ENCODE measurements at places on chromosomes 6 and 20.

GRCh38 chr20:20404633-20405032 lies 36.7 kb downstream of the INSM1 start:
- DNase-seq: no peak

DNA sequence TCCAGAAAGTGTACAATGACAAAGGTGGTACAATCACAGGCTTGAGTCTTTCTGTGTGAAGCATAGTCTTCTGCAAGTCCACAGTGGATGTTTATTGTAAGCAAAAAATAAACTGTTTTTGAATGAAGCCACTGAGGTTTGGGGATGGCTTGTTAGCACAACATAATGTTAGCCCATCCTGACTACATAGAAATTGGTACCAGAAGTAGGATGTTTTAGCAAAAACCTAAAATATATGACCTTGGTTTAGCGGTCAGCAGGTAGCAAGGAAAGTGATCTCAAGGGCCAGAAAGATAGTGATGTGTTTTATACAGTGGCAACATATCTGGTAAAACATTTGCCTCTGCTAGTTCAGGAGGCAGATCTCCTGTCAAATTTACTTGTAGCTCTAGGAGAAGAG lies 15.8 kb downstream of the PLAGL1 start:
- no peak for DNase-seq

- no peak for DNase-seq
These were observed at the start of gene APOBEC2 for GRCh38 chr6:41053041-41053440. Gene APOBEC2 (plus strand): TSS chr6:41053202. CDS start chr6:41053348, 146 bp downstream.

DNA sequence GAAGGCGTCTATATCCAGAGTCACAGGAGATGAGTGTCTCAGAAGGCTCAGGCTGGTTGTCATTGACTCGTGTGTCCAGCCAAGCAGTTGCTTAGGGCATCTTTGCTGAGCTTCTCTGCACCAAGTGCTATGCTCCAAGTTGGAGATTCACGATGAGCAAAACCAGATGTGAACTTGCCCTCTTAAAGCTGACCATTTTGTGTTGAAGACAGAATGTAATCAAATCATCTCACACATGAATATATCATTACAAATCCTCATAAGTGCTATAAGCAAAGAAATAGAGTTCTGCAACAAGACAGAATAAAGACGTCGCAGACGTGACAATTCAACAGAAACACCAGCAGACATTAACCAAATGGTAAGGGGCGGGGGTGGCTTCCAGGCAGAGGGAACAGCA lies 103.9 kb downstream of the ALDH8A1 start:
- DNase-seq: no peak

DNA sequence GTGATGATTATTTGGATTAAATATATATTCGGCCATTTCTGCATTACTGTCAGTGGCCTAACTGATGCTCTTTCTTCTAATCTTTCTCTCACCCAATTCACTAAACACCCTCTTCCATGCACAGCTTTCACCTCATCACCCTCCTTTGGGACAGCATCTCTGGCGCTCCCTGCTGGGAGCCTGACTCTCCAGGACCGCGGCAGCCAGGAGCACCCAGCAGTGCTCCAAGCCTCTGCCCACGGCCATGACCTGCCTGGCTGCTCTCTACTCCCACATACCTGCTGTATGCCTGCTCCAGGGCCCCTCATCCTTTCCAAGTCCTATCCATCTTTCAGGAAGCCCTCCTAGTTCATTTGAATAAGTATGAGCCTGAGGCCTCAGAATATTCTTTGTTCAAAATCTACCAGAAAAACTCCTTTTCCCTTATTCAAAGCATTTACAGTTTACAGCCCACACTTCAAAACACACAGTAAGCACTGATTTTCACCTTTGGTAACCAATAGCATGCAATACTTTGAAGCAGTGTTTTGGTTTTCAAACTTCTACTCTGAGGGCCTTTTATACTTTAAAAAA lies 15.2 kb downstream of the CTCFL start:
- DNase-seq: no peak

- no peak for DNase-seq
These were observed 8.4 kb upstream of the ULBP2 start for GRCh38 chr6:149933461-149933860.

DNA sequence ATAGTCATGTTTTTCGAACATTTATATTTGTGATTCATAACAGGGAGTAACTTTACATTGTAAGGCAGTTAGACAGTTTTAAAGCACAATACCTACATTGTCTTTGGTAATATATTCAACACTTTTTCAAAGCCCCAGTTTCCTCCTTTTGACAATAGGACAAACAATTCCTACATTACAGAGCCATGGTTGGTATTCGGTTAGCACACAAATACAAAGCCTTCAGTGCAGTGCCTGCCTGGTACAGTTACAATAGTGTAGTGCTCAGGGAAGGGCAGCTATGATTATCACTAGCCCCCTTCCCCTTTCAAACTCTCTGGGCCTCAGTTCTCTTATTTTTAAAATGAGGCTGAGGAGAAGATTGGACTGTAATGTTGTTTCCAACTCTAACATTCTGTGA lies 207.8 kb downstream of the TPBG start:
- DNase-seq: no peak

GRCh38 chr20:60477958-60478357 lies 519.7 kb downstream of the CDH26 start:
- DNase-seq: no peak

DNA sequence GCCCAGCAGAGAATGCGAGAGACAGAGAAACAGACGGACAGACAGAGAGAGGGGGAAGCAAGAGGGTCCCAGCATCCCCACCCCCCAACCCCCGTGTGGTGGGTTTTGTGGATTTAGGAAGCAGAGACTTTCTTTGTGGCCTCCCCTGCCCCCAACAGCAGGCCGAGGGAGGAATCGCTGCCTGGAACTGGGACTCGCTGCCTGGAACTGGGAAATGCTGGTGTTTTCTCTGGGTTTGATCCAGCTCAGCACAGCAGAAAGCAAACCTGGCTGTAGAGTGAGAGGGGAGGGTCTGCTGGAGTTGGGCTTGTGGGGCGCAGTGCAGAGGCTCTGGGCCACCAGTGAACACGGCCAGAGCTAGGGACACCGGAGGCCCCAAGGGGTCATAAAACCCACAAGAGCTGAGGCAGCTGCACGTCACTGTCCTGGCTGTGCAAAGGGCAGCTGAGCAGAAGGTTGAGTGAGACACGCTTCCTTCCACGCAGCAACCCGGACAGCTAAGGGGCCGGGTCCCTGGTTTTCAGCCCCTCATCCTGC lies 181.8 kb downstream of the TAF4 start:
- DNase-seq: no peak

- no peak for DNase-seq
These were observed 28.9 kb downstream of the SNX5 start for GRCh38 chr20:17939622-17940223.

GRCh38 chr20:57255183-57255582 lies 11.3 kb downstream of the BMP7 start:
- DNase-seq: no peak

- DNase-seq: no peak
These were observed 672.9 kb downstream of the HACE1 start for GRCh38 chr6:104186831-104187230.

- peak; percentile 71 for DNase-seq
These were observed 129.7 kb upstream of the UFL1 start for GRCh38 chr6:96391776-96392360.

GRCh38 chr6:131414956-131415355 lies 158.1 kb upstream of the ARG1 start:
- no peak for DNase-seq

DNA sequence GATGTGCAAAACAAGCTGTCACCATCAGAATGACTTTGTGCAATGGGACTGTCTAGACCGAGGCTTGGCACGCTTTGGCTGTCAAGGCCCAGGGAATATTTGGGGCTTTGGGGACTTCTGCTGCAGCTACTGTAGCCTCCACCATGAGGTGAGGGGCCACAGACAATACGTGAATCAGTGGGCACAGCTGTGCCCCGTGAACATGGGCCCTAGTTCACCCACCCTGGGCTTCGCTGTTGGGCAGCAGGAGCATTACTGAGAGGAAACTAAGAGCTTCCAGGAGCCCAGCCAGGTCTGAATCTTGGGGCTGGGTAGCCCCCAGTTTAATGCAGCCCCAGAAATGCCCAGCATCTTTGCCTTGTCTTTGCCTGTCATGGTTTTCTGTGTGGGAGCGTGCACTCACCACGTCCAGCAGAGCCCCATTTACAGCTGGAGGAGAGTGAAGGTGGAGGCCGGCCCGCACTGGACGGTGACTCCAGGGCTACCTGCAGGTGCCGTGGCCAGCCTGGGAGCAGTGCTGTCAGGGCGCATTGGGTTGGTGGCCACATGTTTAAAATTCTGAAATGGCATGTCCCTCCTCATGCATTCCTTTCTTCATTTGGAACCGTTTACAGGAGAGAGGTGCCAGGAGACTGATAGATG lies 34.7 kb downstream of the DUSP22 start:
- DNase-seq: no peak

- DNase-seq: no peak
These were observed 12.5 kb downstream of the OTOR start for GRCh38 chr20:16760431-16761304.

- no peak for DNase-seq
These were observed 65.4 kb upstream of the RIN2 start for GRCh38 chr20:19692685-19693119.

DNA sequence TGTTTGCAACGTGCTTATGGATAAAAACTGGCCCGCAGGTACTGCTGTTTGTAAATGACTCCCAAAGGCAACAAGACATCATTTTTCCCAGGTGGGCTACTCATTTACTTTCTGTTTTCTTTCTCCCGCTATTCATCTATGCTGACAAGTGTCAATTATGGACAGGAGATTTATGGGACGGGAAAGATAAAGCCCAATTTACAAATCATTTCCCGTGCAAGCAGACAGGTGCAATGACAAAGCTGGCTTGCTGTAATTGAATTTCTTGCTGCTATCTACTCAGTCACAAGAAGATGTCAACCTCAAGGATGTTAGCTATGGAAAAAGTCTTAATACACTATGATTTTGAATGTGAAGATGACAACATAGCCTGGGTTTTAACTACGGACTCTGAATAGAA lies 125.5 kb downstream of the EPHA7 start:
- DNase-seq: no peak

DNA sequence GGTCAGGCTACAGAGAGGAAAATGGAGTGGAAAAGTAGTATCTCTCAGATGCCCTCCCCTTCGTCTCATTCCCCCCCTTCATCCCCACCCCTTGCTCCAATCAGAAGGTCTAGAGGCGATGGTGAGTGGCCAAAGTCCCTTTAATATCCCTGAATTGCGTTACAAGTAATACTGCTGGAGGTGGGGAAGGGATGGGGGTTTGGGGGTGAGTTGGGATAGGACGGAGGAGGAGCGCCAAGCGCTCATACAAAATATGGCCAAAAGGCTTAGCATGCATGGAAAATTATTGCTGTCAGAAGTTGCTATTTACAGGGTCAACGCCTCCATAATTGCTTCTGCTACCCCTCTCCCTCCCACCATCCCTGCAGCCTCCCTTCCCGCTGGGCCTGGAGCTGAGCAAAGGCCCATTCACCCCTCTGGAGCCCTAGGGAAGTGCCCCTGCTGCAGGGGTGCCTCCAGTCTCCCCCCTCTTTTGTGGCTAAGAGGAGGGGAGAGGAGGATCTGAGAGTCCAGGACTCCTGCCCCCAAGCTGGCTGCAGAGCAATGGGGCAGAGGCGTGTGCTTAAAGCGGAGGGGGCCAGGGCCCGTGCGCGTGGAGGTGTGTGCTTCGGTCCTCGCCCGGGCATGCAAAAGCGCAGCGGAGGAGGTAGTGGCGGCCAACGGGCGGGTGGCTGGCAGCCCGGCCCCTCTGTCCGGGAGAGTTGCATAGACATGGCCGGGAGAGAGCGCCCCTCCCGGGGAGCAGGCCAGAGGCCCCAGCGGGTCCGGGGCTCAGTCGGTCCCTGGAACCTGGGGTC lies 8.7 kb upstream of the SRXN1 start:
- DNase-seq: no peak

- DNase-seq: no peak
These were observed 90.2 kb downstream of the GMDS start for GRCh38 chr6:2155206-2155605.

DNA sequence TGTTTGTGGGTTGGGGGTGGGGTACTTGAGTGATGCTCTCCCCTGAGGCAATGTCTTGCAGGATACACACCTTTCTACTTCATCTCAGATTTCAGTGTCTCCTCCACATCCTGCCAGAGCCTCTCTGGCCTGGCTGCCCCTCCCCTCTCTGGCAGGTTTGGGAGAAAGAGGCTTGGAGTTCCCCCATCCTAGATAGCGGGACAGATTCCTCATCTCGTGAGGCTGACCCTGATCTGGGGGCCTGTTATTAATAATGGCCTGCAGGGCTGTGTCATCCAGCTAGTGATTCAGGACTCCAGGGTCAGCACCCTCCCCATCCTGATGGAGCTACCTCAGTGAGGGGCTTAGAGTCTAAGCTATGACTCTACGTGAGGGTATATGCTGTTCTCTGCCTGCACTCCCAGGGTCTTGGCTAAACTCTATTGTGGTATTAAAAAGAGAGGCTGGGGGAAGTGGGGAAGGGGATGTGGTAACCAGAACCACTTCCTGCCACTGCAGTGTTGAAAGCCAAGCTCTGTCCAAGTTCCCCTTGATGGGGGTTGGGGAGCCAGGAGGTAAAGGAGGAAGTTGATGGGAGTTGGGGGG lies 3.7 kb upstream of the MMP9 start:
- DNase-seq: peak; percentile 76

DNA sequence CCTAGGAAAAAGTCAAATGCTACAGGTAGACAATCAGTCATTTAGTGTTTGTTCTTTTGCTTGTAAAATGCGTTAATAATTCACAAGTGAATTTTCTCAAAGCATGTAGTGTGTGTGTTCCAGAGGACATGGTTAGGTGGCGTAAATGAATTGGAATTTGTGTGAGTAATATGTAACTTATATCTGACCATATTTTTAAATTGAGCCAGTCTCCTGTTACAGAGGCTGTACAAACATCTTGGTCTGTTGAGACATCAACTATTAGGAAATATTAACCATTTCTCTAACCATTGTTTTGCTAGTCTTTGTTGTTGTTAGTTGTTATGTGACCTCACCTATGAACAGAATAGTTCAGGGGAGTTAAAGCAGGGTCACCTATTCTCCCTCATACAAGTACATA lies 22.7 kb downstream of the MCM8 start:
- no peak for DNase-seq

GRCh38 chr6:110703906-110704594 lies 111.2 kb downstream of the CDK19 start:
- no peak for DNase-seq

DNA sequence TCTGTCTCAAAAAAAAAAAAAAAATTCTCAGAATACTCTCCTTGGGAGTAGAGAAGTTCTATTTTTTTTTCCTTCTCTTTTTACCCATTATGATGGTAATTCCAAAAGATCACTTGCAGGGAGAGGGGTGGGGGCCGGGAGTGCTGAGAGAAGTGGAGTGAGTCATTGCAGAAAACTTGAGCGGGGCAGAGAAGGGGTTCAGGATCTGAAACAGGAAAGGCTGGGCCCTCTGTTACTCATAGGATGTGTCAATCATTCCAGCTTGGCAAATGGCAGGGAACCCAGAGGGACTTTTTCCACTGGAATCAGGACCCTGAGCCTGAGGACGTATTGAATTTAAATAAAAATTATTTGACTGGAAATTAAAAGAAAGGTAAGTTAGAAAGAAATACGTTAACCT lies 111.4 kb upstream of the ARMC2 start:
- DNase-seq: no peak

- DNase-seq: no peak
These were observed 195.5 kb downstream of the EPM2A start for GRCh38 chr6:145539831-145540230.
